ENCODE measurements at places on chromosomes 12 and 14. TPM values are rescaled to one million over a fixed set of nuclear protein-coding genes. Genes with fewer than 3 reads are reported as not detected.

STON2 gene
- 17.9 TPM for total RNA-seq

KLRC3 gene
- not detected for total RNA-seq

TCL1A gene
- not detected for total RNA-seq

CD63 gene
- total RNA-seq, result 1,149 TPM

NOVA1 gene
- total RNA-seq, result 1.4 TPM

SERPINA9 gene
- not detected for total RNA-seq

RPL10L gene
- total RNA-seq, result not detected

MSI1 gene
- 3.6 TPM for total RNA-seq

RNASE2 gene
- total RNA-seq, result not detected
